Stimulated activated CD4-positive, alpha-beta T cell treated with anti-CD3 and anti-CD28 coated beads, Interleukin-15, amount 100 ng/mL, for 48 hours (primary cell): ENCODE measurements at places on chromosomes 5 and 9.
A peak's percentile ranks its signal among the peaks of the same experiment; 100 is the strongest.

DNA sequence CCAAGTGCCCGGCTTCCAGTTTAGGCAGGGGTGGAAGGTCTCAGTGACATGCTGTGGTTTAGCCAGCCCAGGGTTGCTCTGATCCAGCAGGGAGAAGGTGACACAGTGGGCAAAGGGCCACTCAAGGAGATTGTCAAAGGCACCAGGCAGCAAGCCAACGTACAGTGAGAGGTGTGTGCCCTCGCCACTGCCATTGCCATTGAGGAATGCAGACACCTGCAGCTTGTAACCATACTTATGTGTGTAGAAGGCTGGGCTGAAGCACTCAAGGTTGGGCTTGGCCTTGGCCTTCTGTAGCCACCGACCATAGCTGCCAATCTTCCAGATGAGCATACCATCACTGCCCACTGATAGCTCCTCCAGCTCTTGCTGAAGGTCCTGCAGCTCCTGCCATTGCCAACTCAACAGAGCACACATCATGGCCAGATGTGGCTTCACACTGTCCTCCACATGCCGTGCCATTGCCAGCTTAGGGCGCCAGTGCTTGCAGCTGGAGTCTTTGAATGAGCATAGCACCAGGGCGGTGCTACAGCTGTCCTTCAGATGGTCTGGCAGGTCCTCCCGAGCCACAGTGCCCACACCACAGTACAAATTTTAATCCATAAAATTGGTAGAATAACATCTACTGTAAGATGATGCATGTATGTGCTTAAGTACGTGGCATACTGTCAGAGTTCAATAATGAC is 59.7 kb upstream of the HMHB1 start:
- no peak for DNase-seq

- DNase-seq, result no peak
Observed at GRCh38 chr9:35487081-35487480, 2.8 kb upstream of the RUSC2 start.

GRCh38 chr9:21931428-21931827 is 62.8 kb downstream of the CDKN2A start:
- DNase-seq, result no peak

DNA sequence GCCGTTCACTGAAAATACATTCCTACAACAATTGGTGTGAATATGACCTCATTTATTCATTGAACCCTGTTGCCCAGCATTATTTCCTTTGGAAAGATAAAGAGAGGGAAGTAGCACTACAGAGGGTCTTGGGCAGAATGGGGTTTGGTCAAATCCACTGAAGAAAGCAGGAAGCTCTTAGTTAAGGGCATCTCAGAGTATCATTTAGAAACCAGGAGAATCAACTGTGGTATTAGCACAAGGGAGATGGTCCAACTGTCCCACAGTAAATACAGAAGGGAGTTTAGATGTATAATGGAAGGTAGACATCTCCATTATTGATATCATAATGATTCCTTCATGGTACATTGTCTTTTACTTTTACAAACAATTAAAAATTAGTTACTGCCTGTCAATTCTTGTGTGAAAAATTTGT is 47.1 kb downstream of the LIX1 start:
- DNase-seq, result no peak

- no peak for DNase-seq
Observed at GRCh38 chr5:112634166-112634565, 103.5 kb upstream of the APC start.

DNA sequence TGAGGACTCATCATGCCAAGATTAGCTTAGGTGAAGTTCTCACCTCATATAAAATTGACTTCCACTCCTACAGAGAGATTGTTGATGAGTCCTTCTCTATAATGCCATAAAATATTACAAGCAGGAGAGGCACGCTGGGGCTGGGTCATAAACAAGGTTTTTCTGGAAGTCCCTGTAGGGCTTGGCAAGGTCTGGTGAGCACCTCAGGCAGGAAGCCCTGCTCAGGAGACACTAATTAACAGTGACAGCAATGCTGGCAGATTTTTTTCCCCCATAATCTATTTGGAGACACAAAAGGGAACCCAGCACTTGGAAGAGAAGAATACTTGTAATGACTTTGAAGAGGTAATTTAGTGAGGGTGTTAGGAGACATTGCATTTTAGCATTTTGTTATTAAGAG is 118.7 kb downstream of the DIRAS2 start:
- no peak for DNase-seq

DNA sequence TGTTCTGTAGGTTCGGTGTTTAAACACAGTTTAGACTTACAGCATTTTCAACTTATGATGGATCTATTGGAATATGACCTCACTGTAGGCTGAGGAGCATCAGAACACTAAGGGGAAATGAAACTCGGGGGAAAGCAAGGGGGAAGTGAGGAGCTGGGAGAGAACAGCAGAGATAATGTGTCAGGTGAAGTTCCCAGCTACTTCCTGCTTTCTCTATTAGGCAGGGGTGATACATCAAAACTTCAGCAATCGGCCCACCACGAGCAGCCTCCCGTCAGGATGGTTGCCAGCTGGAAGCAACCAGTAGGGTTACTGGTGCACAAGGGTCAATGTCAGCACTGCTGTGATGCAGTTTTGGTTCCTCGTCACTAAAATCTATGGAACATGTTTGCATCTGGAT is 34.3 kb downstream of the FAT2 start:
- no peak for DNase-seq

- DNase-seq, result no peak
Observed at GRCh38 chr5:54226215-54226614, 84.2 kb downstream of the ARL15 start.

- no peak for DNase-seq
Observed at GRCh38 chr5:150263375-150263775, 26.2 kb downstream of the CAMK2A start.

DNA sequence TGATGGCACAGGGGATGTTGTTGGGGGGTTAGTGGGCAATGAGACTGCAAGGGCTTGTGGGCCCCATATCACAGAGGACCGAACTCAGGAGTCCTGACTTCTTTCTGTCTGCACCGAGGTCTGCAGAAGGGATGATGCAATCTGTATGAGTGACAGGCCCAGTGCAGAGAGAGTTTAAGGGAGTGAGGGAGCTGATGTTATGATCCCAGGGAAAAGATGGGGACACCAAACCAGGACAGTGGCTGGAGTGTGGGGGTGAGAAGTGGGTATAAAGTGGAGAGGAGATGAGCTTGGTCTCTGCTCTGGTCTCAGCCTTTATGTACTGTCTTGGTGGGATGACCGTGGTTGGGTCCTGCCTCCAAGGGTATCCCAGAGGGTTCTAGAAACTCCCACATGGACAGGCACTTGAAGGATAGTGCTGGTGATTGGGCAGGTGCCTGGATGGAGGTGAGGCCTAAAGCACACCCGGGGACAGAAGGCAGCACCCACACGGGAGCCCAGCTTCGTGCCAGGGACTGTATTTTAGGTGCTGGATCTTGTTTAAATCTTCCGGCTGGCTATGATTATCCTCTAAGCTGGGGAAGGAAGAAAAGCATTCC is 21.9 kb downstream of the GSN start:
- no peak for DNase-seq

DNA sequence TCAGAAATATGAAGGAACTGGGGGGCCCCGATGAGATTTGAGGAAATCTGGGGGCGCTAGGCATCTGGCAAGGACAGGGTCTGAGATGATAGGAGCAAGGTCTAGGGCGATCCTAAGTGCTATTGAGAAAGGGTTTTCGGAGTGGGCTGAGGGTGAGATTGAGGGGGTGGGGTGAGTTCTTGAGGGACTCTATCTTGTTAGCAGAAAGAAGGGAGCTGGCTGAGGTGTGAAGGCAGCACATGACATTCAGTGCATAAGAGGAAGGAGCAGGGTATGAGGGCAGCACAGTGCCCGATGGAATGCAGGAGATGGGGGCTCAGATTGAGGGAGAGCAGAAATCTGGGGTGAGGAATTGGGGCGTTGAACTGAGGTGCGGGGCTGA is 640 bp downstream of the TRIM32 start:
- DNase-seq, result no peak

- DNase-seq, result no peak
Observed at GRCh38 chr9:130124085-130124860, 47.9 kb upstream of the NCS1 start.

DNA sequence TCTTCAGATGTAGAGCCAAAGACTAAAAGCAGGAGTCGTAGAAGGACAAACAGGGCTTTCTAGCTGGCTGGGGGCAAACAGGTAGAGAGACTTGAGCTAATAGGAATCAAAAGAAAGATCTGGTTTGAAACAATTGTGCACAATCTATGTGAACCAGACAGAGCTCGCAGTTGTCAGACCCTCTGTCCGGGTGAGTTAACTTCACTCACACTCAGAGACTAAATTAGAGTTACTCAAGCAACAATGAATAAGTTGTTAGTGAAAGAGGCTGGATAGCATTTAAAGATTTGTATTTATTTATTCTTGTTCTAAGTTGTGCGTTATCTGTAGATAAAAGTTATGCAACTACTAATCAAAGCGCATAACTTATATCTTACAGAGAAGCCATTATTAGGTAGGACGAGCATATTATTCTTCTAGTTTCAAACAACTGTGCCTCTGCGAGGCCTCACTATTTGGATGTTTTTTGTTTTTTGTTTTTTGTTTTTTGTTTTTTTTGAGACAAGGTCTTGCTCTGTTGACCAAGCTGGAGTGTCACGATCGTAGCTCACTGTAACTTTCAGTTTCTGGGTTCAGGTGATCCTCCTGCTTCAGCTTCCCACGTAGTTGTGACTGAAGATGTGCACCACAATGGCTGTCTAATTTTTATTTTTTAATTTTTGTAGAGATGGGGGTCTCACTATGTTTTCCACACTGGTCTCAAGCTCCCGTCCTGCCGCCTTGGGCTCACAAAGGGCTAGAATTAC is 13.2 kb upstream of the LNPEP start:
- DNase-seq, result no peak

DNA sequence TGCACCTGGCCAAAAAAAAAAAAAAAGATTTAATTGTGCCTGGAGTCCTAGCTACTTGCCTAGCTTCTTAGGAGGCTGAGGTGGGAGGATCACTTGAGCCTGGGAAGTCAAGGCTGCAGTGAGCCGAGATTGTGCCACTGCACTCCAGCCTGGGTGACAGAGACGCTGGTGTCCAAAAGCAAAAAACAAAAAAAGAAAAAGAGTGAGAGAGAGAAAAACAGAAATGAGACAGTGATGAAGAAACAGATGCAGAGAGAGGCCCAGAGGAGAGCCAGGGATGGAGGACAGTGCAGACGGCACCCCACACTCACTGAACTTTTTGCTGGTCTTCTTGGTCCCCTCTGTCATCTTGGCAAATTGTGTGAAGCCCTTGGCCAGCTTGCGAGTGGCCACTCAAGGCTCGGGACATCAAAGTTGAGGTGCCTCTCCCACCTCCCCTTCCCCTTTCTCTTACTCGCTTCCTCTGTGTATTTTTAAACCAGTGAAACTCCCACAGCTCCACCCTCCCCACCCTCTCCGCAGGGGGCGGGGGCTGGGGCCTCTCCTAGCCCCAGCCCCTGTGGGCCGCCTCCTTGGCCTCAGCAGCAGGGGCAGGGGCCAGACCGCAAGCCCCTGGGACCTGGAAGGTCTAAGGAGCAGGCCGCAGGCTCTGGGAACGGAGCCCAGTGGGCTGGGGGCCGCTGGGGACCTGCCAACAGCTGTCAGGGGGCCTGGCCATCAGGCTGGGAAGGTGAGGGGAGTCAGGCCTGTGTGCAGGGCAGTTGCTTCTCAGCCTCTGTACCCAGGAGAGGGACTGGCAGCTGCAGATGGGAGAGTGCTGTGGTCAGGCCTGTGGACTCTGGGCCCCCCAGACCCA is at the start of gene SH2D3C:
SH2D3C (minus strand) TSS at position 387 of the 856 bp plus-strand sequence; CDS start at position 348, 39 bp downstream.
- DNase-seq, result no peak

DNA sequence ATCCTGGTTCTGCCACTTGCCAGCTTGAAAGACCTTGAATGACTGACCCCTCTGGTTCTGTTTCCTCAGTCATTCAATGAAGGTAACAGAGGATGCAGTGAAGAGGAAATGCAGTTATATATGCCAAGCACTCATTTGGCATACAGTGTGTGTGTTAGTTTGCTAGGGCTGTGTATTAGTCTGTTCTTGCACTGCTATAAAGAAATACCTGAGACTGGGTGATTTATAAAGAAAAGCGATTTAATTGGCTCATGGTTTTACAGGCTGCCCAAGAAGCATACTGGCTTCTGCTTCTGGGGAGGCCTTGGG is 8.6 kb upstream of the WHRN start:
- no peak for DNase-seq

DNA sequence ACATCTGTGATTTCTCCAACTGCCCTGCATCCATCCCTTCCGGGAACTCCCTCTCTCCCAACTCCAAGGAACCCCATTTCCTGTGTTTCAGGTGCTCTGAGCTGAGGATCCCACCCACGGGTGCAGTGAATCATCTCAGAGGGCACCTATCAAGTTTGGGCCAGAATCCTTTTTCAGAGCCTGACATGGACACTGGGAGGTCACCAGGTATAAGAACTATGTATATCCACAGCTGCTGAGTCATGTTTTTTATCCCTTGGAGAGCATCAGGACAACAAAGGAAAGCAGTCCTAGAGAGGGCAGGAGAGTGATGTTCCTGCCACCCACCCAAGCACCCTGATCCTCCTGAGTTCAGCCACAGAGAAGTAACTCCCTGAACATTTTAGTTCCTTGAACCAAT is 3.8 kb downstream of the MED27 start:
- no peak for DNase-seq

DNA sequence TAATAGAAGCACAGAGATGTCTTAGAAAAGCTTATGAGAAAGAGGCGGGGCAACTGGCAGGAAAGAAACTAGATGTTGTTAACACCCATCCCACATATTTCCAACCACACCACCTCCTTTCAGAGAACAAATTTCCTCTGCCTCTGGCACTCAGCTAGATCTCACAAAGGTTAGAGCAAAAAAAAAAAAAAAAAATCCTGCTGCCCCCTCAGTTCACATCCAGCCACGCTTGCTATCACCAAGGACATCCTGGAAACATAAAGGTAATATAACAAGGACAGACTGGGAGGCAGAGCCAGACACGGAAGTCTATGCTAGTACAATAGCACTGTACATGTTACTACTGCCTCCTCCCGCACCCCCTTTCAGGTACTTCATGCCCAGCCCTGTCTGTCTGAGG is 238.0 kb upstream of the PTGER4 start:
- DNase-seq, result peak; percentile 41

DNA sequence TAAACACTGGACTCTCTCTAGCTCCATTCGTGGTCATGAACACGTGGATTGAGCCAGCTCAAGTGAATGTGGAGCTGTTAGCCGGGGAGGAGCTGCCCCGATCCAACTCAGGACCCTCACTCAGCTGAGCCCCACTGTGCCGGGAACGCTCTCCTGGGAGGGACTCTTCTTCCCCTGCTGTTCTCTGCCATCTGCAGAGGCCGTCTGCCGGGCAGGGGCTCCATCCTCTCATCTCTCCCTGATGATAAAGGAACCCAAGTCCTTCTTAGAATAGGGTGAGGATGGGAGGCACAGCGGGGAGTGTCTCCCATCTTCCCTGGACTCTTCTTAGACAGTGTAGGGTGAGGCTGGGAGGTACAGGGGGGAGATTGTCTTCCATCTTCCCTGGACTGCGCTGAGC is 120.5 kb upstream of the IRX4 start:
- no peak for DNase-seq

- DNase-seq, result no peak
Observed at GRCh38 chr5:80755626-80756025, 100.8 kb upstream of the DHFR start.

GRCh38 chr5:42756606-42757601 is at the start of gene CCDC152:
Gene CCDC152 (plus strand): TSS chr5:42756818. CDS start chr5:42759122, 2,304 bp downstream.
- DNase-seq, result peak; percentile 55
